Lung microvascular endothelial cell (primary cell): ENCODE measurements at places on chromosomes 7 and 10. TPM values are rescaled to one million over a fixed set of nuclear protein-coding genes. Genes with fewer than 3 reads are reported as not detected.

GRCh38 chr10:132978542-132978941 lies 36.2 kb upstream of the CFAP46 start:
- DNase-seq: no peak

DNA sequence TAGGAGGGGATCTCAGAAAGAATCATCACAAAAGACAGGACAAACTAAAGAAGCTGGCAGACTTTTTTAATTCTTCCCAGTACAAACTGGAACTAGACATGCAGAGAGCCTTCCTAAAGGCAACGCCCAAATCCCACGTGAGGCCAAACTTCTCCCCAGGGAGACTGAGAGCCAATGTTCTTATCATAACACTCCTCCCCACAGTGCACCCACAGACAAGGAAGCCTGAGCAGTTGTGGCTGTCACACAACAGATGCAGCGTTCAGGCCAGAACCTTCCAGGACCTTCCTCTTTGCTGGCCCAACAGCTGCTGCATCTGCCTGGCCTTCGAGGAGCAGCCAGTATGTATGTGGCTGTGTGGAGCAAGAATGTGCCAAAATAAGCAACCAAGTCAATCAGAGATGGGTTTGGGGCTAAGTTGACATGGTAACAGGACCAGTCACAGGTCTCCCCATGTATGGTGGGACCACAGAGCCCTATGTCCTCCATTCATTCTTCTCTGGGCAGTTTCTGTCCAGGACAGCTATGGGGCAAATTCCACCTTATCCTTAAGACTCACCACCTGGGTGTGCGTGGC lies 34.9 kb downstream of the SRPK2 start:
- DNase-seq: no peak

GRCh38 chr7:147048864-147049263 lies 932.3 kb downstream of the CNTNAP2 start:
- DNase-seq: no peak

DNA sequence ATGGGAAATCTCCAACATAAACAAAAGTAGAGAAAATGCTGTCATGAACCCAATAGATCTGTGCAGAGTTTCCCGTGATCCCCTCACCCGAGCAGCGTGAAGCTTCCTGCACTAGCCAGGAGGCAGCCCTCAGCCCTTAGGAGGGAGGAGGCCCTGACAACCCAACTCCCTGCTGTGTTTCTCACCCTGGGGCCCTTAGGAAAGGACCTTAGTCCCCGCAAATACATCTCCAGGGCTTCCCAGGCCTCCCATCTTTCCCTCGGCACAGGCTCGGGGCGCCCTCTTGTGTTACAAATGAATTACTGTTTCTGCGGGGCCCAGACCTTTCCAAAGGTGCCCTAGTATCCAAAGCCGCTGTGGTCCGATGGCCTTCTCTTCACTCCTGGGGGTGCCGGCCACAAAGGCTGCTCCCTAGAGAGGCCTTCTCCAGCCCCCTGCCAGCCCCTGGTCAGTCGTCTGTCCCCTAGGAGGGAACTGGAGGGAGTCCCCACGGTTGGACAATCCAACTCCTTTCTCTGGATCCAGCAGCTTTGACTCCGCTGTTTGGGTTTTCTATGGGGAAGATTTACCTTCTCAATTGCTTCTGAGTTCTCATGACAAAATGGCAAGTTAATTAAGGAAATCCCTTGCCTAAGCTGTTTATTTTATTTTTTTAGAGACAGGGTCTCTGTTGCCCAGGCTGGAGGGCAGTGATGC lies 49.9 kb upstream of the SH2B2 start:
- DNase-seq: peak; percentile 67

- DNase-seq: no peak
Measured at GRCh38 chr7:91280604-91281003, 16.4 kb downstream of the FZD1 start.

- no peak for DNase-seq
Measured at GRCh38 chr7:112665709-112666108, 124.5 kb downstream of the TMEM168 start.

DNA sequence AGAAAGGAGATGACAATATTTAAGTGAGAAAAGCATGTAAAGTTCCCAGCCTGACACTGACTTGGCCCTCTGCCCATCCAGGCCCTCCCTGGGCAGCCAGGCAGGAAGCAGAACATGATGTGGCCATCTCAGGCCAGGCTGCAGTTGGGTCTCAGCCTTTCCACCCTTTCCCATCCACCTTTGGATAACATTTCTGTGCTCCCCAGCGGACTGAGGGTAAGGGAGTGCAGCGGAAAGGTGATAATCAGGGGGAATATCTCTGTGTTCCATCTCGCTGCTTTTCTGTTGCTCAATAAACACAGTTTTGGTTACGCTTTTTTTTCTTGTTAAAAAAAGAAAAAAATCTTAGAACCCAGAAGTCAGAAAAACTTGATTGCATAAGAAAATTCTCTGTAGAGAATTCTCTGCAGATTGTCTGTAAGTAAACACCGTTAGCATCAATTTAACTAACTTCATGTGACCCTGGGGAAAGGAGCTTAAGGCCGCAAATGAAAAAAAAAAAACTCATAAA lies 37.2 kb upstream of the TARP start:
- peak; percentile 69 for DNase-seq

DNA sequence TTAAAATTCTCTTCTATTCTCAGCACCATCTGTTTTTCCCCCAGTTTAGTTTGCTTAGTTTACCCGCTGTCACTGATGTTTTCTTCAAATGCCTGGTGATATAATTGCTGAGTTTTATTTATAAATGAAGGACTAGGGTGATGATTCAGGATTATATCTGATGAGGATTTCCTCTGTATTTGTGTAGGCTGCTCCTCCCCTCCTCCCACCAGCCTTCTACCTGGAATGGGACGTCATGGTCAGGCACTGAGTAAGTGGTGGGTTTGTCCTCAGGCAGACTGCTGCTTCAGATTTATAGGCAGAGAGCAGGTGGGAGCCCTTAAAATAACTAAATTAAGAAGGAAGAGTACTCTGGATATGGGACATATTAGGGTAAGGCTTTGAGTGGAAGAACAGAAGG lies 35.8 kb downstream of the PALS2 start:
- DNase-seq: peak; percentile 5

DNA sequence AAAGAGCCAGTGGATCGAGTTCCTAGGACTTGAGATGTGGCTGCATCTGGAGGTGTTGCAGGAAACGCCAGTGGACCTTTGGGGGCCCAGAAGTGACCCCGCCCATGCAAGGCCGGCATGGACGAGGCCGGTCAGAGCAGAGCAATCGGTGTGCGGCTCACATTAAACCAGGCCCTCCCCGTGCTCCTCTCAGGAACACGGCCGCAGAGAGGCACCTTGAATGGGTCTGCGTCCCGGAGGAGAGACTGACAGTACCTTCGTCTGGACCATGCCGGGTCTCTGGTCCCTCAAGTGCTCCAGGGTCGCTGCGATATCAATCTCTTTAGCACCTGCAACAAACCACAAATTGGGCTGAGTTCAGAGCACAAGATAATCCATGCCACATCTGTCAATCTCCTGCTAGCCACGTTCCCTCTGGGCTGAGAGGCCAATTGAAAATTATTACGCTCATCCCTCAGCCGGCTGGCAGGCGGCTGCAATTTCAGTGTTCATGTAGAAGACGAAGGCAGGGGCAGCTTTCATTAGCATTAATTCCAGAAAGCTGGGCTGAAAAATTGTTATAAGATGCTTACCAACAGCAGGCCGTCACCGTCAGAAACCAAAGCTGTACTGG lies 212.0 kb downstream of the DNAJB6 start:
- no peak for DNase-seq

DNA sequence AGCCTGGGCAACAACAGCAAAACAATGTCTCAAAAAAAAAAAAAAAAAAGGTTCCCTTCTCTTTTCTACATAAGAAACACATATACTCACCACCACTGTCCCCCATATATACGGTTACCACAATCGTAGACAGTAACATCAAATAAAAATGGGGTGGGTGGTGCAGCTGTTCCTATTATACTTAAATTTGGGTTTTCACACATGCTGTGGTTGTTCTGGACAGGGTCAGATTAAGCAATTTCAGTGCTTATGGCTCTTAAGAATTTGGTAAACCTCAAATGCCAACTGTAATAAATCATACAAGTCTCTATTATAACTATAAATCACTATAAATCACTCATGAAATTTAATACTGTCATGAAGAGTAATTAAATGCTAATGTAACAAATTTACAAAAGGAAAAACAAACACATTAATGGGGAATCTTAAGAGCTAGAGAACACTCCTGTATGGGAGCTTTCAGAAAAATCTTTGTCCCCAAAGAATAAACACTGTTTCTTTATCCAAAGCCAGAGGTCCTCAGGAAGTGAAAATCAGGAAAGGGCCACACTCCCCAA lies 143.6 kb downstream of the GLI3 start:
- DNase-seq: no peak

DNA sequence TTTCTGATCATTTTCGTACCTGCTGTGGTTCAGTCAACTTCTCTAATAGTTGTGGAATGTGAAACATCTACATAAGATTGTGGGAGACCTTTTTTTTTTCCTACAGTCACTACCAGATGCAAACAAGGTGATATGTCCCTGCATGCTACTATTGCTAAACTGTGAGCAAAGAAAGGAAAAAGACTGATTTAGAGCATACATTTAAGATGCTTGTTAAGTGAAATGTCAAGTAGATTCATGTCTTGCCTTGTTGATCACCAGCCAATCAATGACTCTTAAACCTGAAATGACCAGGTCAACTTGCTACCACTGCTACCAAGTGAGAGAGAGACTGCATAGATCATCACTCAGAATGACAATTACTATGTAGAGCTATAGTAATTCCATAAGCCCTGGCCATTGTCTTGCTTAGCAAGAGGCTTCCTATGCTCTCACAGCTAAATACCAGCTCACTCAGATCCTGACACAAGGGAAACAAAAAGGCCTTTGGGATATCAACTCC lies 84.3 kb upstream of the SKAP2 start:
- no peak for DNase-seq

DNA sequence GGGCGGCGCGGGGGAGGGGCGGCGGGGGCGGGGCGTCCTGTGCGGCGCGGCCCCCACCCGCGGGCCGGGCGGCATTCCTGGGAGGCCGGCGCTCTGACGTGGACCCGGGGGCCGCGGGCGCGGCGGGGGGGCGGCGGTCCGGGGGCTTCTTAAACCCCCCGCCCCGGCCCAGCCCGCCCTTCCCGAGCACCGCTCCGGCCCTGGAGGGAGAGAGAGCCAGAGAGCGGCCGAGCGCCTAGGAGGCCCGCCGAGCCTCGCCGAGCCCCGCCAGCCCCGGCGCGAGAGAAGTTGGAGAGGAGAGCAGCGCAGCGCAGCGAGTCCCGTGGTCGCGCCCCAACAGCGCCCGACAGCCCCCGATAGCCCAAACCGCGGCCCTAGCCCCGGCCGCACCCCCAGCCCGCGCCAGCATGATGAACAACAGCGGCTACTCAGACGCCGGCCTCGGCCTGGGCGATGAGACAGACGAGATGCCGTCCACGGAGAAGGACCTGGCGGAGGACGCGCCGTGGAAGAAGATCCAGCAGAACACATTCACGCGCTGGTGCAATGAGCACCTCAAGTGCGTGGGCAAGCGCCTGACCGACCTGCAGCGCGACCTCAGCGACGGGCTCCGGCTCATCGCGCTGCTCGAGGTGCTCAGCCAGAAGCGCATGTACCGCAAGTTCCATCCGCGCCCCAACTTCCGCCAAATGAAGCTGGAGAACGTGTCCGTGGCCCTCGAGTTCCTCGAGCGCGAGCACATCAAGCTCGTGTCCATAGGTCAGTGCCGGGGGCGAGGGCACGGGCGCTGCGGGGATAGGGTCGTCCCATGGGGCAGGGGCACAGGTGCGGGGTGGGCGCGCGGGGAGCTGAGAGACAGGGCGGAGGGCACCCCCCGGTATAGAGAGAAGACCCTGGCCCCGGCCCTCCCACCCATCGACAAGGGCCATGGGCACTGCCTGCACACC lies at the start of gene FLNC:
TSS of gene FLNC (plus strand) at position 176 of the 947 bp plus-strand sequence. CDS start at position 408, 232 bp downstream.
- DNase-seq: peak; percentile 70

DNA sequence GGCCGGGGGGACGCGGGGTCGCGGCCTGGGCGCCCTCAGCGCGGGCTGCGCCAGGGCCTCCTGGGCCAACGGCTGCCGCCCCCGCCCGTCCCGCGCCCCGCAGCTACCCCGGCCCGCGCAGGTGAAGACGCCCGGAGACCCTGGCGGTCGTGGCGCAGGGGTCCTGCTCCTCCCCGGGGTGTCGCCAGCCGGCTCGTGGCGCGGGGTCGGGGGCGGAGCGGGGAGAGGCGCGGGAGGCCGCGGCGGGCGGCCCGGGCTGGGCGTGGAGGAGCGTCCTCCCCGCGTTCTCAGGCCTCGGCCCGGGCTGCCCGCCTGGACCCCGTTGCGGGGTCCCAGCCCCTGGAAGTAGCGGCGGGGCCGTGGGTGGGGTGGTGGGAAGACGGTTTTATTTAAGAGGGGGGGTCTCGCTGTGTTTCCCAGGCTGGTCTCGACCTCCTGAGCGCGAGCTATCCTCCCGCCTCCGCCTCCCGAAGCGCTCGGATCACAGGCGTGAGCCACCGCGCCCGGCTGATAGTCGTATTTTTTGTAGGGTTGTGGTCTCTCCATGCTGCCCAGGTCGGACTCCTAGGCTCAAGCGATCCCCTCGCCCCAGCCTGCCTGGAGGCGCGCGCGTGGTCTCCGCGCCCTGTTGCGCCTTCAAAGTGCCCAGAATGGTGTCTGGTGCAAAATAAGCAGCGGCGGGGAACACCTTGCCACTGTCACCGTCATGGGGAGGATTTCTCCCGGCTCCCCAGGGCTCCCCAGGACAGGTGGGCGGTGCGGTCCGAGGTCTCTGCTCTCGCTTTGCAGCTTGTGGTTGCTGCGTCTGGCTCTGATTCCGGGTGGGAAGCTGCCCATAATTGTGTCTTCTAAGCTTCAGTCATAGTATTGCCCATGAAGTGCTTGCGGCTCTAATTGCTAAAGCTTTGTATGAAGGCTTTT lies 15.3 kb upstream of the SUN1 start:
- DNase-seq: peak; percentile 36

DNA sequence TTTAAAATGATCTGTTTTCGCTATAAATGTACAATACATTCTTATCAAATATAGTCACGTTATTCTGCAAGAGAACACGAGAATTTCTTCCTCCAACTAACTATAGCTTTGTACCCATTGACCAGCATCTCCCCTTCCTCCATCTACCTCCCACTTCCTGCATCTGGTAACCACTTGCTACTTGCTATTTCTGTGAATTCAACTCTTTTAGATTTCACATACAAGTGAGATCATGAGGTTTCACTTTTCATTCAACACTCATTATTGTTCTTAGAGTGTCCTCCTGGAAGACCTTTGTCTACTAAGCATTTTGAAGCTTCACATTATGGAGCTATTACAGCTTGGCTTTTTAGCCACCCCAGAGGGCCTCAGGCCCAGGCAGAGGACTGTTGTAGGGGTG lies 741.3 kb upstream of the FZD8 start:
- DNase-seq: no peak

OGDHL gene
- 0.20 and 0.22 TPM in 2 replicates for total RNA-seq

SAMD8 gene
- total RNA-seq: 19.6 and 25.8 TPM in 2 replicates

BMPR1A gene
- total RNA-seq: 0.20 and 0.65 TPM in 2 replicates

ZNF775 gene
- total RNA-seq: 4.6 and 5.4 TPM in 2 replicates

SRRM3 gene
- total RNA-seq: 1.5 and 3.0 TPM in 2 replicates

IGF2BP3 gene
- total RNA-seq: 6.0 and 23.1 TPM in 2 replicates

SH2D4B gene
- under 0.01 TPM in 1 of 2 replicates, not detected in the other for total RNA-seq
